ENCODE measurements at places on chromosomes 11 and 22. TPM values are rescaled to one million over a fixed set of nuclear protein-coding genes. Genes with fewer than 3 reads are reported as not detected.

DNA sequence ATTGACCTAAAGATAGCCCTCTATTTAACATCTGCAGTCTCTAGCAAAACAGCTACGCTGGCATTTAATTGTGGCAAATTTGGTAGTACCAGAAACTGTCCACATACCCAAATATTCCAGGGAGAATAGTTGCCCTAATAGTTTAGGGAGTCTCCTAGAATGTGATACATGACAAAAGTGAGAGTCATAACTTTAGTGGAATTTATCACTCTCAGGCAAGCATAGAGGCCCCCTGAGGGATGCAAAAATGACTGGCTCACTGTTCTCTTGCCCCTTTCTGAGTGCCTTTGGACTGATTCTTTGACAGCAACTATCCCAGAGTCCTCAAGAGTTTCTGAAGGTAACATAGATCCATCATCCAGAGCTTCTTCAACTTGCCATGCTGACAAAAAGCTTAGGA lies 2.3 kb upstream of the OR51B4 start:
- DNase-seq = no peak

DNA sequence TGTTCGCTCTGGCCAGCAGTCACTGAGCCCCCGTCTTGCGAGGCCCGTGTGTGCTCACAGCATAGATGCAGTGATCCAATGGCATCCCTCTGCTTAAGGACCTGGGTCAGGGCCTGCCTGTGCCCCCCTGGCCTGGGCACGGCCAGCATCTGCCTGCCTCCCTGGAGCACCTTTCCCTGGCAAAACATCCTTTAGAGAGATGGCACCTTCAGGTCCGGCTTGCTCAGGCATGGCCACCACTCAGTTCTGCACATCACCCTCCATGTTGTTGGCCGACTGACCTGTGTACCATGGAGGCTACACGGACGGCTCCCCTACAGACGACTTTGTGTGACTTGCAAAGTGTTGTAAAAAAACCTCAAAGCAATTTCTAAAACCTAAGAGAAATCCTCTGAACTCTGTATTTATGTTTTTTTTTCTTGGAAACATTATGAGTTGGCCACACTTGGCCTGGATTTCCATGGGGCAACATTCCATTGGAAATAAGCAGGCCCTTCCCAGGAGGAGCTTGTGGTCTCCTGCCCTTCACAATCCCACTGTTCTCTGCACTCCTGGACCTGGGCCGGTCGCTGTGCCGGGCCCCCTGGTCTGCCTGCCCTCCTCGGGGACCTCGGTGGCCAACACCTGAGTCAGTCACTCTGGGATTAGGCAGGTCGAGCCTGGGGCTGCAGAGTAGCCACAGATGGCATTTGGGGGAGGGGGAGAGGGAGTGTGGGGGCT lies 592.4 kb downstream of the TBC1D22A start:
- DNase-seq = no peak

- DNase-seq = no peak
These were observed 23.1 kb downstream of the MPPED1 start for GRCh38 chr22:43434928-43435311.

GRCh38 chr11:100930185-100930778 lies 199.3 kb downstream of the PGR start:
- DNase-seq = peak; percentile 6

The BCO2 gene
- polyA plus RNA-seq = 1.2 TPM

The OR4D5 gene
- polyA plus RNA-seq = not detected
